Mammary epithelial cell (primary cell): ENCODE measurements at places on chromosomes 5 and 9.
A peak's percentile ranks its signal among the peaks of the same experiment; 100 is the strongest.

GRCh38 chr5:129499208-129499852 lies 39.2 kb downstream of the ADAMTS19 start:
- no peak for DNase-seq

DNA sequence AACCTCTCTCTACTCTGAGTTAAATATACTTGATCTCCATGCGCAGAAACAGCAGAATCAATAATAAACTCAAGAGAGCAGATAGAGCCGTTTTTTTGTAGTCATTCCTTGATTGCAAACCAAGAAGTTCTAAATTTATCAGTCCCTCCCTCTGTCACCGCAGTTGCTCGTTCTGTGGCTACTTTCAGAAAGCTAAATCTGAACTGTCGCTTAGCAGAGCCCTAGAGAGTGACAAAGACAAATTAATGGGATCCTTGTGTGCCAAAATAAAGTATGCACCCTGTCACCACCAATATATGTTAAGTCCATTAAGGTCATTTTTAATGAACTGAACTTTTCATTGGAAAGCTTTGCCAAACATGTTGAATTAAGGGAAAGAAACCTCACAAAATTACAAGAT lies 218.3 kb downstream of the ADAMTSL1 start:
- DNase-seq = no peak

GRCh38 chr5:1762883-1763547 lies 36.6 kb downstream of the MRPL36 start:
- no peak for DNase-seq

DNA sequence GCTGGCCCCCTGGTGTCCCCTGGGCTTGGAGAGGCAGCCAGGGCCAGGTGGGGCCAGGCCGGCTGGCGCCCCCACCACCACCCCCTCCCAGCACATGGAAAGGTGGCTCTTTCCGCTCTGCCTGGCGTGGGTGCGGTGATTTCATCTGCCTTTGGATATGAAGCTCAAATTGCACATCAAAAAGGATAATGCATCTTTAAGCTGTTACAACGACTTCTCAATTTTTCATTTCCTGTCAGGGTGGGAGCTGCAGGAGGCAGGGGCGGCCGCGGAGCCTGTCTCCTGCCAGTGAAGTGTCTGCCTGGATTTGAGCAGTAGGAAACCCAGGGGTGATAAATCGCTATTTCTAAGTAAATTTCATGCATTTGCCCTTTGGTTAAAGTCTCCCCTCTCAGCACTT lies 169.2 kb upstream of the MVB12B start:
- no peak for DNase-seq

DNA sequence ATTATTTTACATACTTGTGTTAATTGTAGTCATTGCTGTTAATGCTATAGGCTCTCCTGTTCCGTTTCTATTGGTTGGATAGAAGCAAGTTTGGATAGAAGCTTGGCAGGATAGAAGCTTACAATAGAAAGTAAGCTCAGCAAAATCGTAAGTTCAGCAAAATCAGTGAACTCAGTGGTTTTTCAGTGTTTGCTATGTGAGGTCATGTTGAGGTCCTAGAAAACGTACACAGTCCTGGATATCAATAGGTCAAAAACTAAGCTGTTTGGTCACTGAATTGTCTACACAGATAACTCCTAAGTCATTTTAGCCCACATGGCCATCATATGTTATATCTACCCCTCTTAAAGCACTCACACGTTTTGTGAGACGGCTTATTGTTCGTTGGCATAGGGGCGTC lies 299.4 kb downstream of the MAN2A1 start:
- DNase-seq = no peak

GRCh38 chr9:133608382-133608781 lies 807 bp downstream of the FAM163B start:
- no peak for DNase-seq

DNA sequence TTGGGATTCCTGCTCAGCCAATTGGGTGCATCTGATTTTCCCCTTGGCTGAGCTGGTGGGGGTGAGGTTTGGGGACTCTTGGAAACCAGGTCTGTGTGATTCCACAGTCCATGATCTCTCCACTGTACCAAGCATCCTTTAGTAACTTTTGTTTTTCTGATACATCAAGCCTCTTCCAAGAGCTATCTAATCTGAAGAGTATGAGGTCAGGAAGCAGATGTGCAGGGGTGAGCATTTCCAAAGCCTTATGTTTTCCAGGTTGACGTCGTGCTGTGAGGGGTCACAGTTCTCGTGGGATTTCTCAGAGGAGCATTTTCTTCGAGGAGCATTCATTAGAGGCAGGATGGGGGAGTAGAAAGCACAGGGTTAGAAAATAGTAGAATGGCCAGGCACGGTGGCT lies 95.3 kb downstream of the KLF4 start:
- no peak for DNase-seq

GRCh38 chr9:84785792-84786547 lies 116.4 kb downstream of the NTRK2 start:
- DNase-seq = no peak

DNA sequence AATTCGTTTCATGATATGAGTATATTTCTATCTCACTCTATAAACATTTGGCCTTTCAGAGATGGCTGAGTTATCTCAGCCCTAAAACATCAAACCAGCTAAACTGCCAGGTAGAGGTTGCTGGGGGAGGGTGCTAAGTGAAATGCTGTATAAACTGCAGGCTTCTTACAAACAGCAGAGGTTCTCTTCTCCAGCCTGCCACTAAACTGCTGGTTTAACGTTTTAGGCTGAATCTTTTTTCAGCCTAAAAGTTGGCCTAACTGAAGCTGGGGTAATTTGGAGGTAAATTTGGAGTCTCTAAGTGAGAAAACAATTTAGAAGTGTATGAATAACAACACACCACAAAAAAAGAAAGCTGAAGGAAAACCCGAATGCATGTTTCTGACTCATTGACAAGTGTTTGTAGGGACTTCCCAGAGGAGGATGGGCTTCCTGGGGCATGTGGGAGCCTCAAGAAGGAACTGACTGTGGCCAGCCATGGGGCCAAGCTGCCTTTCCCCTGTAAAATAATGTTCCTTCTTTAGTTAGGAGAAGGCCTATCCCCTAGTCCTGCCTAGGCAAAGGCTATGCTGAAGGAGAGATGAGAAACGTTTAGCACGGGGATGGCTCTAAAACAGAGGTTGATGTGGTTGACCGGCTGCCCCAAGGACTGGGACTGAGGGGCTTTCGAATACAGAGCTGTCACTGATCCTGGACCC lies 44.3 kb downstream of the SLC28A3 start:
- peak; percentile 81 for DNase-seq

DNA sequence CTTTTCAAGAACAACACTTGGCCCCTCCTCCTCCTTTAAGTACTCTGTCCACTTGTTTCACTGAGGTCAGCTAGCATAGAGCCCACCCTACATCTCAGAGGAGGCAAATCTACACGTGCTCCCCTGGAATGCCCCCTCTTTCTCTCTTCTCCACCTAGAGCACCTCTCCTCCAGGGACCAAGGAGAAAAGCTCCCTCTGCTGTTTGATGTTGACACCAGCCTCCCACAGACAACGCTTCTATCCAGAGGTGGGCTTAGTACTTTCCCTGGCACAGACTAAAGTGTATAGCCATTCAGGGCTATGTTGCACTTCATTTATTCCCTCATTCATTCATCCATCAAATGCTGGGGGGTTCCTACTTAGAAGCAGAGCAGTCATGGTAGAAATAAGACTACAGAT lies 68.2 kb upstream of the TAF1L start:
- DNase-seq = no peak

- no peak for DNase-seq
Measured at GRCh38 chr5:71932655-71933338, 174.5 kb upstream of the MAP1B start.

DNA sequence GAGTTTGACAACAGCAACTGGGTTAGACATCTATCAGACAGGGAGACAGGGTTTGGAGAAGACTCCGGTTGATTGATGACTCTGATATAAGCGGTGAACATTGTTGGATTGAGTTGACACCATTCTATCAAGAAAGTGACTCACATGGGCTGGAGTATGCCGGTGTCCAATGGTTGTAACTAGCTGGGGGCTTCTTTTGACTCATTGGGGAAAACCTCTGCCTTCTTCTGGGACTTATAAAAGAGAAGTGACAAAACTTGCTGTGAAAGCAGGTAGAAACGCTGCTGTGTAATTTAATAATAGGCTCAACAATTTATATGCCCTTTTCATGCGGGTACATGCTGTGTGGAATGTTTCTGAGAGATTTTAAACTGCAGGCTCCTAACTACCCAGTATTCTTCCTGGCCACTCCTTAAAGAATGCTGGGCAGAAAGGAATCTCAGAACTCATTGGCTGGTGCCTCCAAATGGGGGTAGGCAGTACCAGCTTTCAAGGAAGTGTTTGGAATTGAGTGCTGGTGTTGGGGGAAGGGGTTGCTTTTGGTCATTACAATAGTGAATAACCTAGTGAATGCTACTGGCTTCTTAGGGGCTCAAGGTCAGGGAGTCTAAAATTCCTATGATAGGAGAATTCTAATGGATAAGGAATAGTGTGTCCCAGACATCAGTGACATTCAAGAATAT lies 43.9 kb downstream of the FYB1 start:
- no peak for DNase-seq

DNA sequence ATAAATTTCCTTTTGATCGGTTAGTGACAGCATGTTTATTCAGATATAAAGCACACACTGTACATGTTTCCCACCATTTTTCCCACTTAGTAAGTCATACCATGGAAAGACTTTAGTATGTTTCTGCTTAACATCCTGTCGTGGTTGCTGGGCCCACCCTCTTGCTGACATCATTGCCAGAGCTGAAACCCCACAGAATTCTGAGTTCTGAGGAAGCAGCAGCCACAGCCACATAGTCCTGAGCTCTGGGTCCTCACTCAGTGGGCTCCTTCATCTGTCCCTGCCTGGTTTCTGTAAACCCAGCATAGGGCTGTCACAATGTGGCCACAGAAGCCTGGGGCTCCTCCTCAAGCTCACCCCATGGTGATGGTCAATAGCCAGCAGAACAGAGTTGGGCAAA lies 441.5 kb downstream of the ENC1 start:
- no peak for DNase-seq

DNA sequence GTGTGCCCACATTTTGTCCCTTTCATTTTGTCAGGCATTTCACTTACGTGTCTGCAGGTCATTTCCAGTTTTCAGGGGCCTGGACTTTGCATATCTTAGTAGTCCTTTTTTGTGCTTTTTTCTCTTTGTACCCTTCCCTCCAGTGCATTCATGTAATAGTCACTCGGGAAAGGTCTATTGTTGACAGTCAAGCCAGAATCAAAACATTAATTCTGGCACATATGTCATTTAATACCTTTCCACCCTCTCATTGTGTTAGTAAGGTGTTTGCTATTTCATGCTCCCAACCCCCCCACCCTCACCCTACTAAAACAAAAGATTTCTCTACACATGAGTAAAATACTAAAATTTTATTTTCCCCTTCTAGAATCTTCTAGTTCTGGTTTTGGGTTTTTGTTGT lies 42.7 kb downstream of the UGCG start:
- DNase-seq = no peak

DNA sequence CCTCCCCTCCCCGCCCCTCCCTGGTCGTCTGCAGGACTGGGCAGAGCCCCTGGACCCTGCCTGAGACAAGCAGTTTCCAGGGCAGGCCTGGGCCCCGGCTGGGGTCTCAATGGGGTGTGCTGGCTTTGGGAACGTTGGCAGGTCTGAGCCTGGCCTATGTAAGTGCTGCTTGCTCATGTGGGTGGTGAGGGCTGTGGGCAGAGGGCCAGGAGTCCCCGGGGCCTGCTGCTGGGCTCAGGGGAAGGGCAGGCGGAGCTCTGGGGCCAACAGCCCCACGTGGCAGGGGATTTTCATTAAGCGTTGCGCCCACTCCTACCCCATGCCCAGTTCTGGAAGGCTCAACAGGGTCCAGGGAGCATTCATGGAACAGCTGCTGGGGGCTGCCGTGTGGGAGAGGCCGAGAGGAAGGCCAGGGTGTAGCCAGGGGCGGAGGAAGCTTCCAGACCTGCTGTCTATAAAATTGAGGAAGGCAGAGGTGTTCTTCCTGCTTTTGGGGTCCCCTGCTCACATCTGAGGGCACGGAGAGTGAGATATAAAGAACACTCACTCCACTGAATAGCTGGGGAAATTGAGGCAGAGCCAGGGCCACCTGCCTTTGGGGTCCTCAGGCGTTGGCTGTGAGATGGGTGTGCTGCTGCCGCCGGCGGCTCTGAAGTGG lies 32.5 kb downstream of the RXRA start:
- DNase-seq = peak; percentile 66

GRCh38 chr9:7341571-7341970 lies 458.0 kb downstream of the DMAC1 start:
- DNase-seq = no peak

DNA sequence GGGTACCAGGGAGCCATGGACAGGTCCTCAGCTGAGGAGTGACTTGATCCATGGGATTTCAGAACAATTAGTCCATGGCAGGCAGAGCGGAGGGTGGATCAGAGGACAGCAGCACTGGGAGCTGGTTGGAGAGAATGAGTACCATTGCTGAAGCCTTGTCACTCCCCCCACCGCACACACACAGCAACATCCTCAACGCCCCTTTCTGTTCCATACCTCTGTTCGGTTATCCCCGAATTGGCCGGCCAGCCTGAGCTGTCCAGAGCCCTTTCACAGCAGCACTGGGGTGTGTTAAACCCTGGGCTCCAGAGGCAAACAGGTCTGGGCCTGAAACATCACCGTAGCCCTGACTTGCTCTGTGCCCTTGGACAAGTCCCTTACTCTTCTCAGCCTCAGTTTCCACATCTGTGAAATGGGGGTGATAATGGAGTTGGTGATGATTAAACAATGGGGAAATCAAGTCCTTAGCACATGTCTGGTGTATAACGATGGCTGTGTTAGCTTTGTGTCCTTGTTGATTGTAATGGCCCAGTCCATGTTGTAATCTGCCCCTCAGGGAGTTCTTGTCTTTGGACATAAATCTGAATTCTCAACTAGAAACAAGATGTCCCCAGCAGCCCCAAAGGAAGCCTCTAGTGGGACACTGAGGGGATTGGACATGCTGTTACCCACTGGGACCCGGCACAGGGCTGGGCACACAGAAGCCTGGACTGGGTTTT lies 16.9 kb downstream of the GSN start:
- DNase-seq = no peak

DNA sequence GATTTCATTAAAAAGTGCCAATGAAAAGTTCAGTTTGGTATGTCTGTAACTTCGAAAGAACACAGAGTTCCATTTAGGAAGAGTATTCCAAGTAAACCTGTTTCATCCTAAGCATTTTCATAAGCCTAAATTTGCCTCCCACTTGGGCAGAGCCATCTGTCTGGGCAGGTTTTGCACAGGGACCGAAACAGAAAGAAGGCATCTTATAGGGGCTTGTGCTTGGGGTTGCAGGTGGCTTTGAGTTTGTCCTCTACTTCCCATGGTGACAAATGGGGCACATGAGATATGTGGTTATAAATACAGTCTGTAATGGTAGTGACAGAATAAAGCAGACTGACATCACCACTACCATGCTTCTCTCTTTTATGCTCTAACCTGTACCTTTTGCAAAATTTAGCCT lies 63.7 kb downstream of the MCTP1 start:
- no peak for DNase-seq

DNA sequence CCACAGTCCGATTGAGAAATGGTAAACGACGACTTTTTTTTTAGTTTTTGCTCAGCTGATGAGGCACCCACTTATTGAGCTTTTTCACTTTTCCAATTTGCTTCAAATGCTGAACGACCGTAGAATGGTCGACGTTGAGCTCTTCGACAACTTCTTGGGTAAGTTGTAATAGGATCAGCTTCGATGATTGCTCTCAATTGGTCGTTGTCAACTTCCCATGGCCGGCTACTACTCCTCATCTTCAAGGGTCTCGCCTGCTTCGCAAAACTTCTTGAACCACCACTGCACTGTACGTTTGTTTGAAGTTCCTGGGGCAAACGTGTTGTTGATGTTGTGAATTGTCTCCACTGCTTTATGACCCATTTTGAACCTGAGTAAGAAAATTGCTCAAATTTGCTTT lies 35.7 kb downstream of the NSD1 start:
- DNase-seq = no peak

GRCh38 chr5:9582406-9582805 lies 36.5 kb upstream of the SEMA5A start:
- no peak for DNase-seq
